GM12878 (cell line): ENCODE measurements at places on chromosomes 16 and 17.

DNA sequence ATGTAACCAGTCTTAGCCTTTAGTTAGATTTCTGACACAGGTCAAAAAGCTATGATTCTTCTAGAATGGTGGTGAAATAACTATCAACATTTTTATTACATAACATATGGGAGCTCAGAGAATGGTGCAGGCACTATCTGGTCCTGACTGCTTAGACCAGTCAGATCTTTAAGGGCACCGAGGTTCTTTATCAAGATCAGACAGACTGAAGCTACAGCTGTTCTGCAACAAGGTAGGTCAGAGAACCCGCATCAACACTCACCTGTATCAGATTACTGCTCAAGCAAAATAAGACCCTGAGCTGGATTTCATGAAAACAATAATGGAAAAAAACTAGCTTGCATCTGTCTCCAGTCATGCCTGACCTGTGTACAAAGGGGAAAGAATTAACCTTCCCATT is 160.4 kb downstream of the KCNJ2 start:
- no peaks in the 10 kb centered on the region for H3K27me3 ChIP-seq
- no peak for DNase-seq
- no peaks in the 10 kb centered on the region for H3K4me1 ChIP-seq
- no peak overlapping the region for H3K27ac ChIP-seq
- H3K4me3 ChIP-seq, result no peak overlapping the region

GRCh38 chr17:50064253-50065001 is 8.5 kb downstream of the ITGA3 start:
- DNase-seq, result no peak
- H3K36me3 ChIP-seq, result no peaks in the 10 kb centered on the region
- no peaks in the 10 kb centered on the region for H3K27me3 ChIP-seq
- H3K4me1 ChIP-seq, result peaks cover 5% of the 10 kb centered on the region; the same call in 1 of the 2 replicates
- H3K4me3 ChIP-seq, result no peak overlapping the region
- H3K27ac ChIP-seq, result no peak overlapping the region

DNA sequence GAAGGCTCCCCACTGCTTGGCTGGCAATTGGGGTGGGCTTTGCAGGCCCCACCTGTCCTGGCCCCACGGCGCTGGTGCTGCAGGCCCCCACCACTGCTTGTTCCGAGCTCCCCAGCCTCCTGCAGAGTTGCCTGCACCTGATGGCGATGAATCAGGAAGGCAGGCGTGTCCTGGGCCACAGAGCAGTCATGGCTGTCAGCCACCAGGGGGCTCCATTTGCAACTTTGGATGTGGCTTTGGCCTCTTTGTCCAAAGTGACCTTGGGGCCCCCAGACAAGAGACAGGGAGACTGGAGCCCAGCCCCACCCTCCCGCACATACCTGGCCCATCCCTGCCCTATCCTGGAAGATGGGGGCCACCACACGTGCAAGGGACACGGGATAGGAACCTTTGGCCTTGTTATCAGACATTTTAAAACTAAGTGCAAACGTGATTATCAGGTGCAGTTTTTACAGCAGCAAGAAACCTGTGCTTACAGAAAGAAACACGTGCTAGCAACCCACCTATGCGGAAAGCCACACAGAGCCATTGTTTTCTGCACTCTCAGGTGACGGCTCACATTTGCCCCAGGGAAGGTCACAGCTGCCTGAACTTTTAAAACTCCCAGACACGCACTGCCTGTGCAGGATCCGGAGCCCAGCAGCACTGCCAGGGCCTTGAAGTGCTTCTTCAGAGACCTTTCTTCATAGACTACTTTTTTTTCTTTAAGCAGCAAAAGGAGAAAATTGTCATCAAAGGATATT is at the start of gene DNASE1:
Gene DNASE1 (plus strand): TSS at position 443 of the 743 bp plus-strand sequence. CDS start 683 bp downstream, outside the sequence.
- no peaks in the 10 kb centered on the region for H3K27me3 ChIP-seq
- no peaks in the 10 kb centered on the region for H3K4me1 ChIP-seq
- H3K4me3 ChIP-seq, result no peak within 1 kb of the TSS
- H3K36me3 ChIP-seq, result peaks cover 21% of the 10 kb centered on the region; the same call in 1 of the 2 replicates
- H3K27ac ChIP-seq, result no peak within 1 kb of the TSS
- peak; percentile 9 for DNase-seq

DNA sequence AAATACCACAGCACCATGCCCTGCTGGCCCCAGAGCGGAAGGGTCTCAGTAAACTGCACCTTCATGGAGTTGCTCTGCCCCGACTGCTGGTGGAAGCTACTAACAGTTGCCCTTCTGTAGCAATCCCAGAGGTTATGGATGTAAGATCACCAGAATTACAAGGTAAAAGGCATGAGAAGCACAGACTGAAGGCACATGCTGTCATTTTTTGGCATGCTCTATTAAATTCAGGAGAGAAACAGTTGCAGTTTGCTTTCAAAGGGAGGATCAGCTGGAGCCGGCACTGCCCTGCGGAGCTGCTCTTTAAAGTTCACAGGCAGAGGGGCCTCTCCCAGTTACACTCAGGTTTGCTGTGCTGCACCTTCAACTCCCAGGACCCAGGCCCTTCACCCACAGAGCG is 19.2 kb downstream of the NPRL3 start:
- H3K4me1 ChIP-seq, result no peaks in the 10 kb centered on the region
- no peak overlapping the region for H3K27ac ChIP-seq
- H3K36me3 ChIP-seq, result peaks cover 8% of the 10 kb centered on the region; the same call in 1 of the 2 replicates
- no peak for DNase-seq
- no peak overlapping the region for H3K4me3 ChIP-seq

- DNase-seq, result no peak
- H3K27ac ChIP-seq, result no peak overlapping the region
- H3K36me3 ChIP-seq, result no peaks in the 10 kb centered on the region
- no peaks in the 10 kb centered on the region; the same call in 1 of the 2 replicates for H3K27me3 ChIP-seq
Observed at GRCh38 chr17:49108318-49108717, 24.3 kb upstream of the B4GALNT2 start.

DNA sequence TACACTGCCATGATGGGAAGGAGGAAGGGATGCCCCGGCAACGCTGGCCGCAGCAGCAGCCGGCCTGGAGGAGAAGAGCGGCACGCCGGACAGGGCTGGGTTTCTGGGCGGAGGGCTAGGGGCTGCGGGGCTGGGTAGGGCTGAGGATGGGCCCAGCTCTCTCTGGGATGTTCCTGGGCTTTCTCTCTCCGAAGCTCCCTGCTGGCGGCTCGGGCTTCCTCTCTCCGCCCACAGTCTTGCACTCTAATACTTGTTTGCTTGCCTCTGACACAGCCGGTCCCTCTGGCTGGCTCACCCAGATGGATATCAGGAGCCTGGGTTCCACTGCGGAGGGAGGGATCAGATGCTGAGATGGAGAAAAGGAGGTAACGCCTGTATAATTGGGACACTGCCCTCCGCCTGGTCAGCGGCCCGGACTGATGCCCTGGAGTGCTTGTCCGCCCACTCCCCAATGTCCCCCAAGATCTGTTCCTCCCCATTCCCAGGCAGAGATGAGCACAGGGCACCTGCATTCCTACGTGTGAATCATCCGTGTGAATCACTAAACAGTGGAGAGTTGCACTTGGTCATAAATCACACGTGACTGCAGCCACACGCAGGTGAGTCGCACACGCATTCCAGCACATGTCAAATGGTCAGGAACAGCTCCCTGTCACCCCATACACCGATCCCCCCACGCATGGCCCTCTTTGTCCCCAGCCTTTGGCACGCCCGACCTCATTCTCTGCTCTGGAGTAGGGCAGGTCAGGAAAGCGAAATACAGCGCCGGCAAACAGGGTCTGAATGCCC is at the start of gene ALOXE3:
Gene ALOXE3 (minus strand): TSS at position 535 of the 789 bp plus-strand sequence. CDS start 524 bp downstream, at position 11.
- H3K27ac ChIP-seq, result peak within 1 kb of the TSS; percentile 12; the same call in 1 of the 2 replicates
- DNase-seq, result no peak
- H3K27me3 ChIP-seq, result peaks cover 8% of the 10 kb centered on the region
- H3K4me1 ChIP-seq, result peaks cover 19% of the 10 kb centered on the region
- H3K4me3 ChIP-seq, result peak within 1 kb of the TSS; percentile 86
- no peaks in the 10 kb centered on the region for H3K36me3 ChIP-seq

- no peaks in the 10 kb centered on the region for H3K27me3 ChIP-seq
- peaks cover 22% of the 10 kb centered on the region for H3K4me1 ChIP-seq
- H3K4me3 ChIP-seq, result no peak overlapping the region
- DNase-seq, result peak; percentile 87
- no peak overlapping the region for H3K27ac ChIP-seq
- H3K36me3 ChIP-seq, result no peaks in the 10 kb centered on the region
Observed at GRCh38 chr17:77869665-77870132, 88.8 kb upstream of the TNRC6C start.

- no peak overlapping the region for H3K27ac ChIP-seq
- no peak overlapping the region for H3K4me3 ChIP-seq
- no peaks in the 10 kb centered on the region for H3K36me3 ChIP-seq
- no peaks in the 10 kb centered on the region for H3K27me3 ChIP-seq
- no peaks in the 10 kb centered on the region for H3K4me1 ChIP-seq
- DNase-seq, result no peak
Observed at GRCh38 chr17:13114601-13115031, 96.8 kb upstream of the ELAC2 start.

DNA sequence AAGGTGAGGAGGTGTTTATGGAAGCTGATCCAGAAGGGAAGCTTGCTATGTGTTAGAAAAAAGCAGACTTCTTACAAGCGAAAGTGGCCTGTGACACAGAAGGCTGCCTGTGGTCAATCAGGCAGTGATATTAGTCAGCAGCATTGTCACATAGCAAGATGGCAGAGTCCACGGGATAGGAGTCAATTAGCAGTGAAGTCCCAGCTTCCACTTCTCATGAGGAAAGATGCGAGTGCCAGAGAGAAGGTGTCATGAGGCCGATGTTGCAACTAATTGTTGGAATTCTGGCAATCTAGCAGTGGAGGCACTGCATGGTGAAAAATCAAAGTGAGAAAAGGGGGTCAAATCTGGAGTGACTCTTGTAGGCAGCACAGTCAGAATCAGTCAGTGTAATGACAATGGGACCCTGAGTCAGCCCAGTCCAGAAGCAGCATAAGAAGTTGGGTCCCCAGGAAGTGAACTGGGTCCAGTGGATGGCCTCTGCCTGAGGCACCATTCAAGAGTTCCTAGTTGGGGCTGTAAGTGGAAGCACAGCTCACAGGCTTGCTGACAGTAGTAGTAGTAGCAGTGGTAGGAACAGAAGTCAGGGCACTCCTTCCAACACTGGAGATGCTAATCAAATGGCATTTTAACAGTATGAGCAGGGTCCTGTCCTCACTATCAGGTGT is 85.1 kb downstream of the TNFRSF13B start:
- no peaks in the 10 kb centered on the region for H3K27me3 ChIP-seq
- H3K27ac ChIP-seq, result no peak overlapping the region
- no peak overlapping the region for H3K4me3 ChIP-seq
- no peaks in the 10 kb centered on the region for H3K36me3 ChIP-seq
